ENCODE measurements at places on chromosomes 12 and 14.
A peak's percentile ranks its signal among the peaks of the same experiment; 100 is the strongest.

GRCh38 chr14:90299408-90299807 is 32.3 kb downstream of the NRDE2 start:
- DNase-seq = no peak

GRCh38 chr12:19596434-19597166 is 157.3 kb downstream of the AEBP2 start:
- DNase-seq = no peak

DNA sequence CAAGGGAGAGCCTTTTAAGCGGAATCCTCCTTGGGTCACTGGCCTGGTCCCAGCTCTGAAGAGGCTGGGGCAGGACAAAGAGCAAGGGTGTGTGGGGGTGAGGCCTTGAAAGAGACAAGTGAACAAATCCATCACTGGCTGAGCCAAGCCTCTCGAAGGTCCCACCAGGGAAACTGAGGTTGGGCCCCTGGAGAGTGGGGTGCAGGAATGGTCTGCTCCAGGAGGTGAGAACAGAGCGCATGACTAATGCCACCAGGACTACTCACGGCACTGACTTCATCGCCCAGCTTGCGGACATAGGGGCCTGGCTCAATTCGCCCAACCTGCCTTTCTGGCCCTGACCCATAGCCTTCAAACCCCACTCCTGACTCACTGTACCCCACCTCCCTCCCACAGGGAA is 19.2 kb upstream of the DEGS2 start:
- DNase-seq = no peak

GRCh38 chr12:132393991-132394949 is 64.9 kb upstream of the GALNT9 start:
- no peak for DNase-seq

DNA sequence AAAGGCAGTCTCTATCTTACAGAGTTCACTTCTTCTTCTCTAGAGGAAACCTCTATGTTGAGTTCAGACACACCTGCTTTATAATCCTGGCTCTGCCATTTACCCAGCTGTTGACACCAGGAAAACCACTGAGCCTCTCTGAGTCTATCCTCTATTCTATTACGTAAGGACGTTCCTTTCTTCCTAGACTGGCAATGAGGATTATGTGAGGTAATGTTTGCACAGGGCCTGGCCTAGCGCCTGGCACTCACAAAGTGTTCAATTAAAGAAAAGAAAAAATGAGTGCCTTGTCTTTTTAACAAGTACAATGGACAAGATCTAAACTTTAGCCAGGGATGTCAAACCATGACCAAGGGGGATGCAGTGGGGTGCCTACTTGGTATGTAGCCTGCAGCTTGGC is 641.9 kb upstream of the TBX3 start:
- no peak for DNase-seq

DNA sequence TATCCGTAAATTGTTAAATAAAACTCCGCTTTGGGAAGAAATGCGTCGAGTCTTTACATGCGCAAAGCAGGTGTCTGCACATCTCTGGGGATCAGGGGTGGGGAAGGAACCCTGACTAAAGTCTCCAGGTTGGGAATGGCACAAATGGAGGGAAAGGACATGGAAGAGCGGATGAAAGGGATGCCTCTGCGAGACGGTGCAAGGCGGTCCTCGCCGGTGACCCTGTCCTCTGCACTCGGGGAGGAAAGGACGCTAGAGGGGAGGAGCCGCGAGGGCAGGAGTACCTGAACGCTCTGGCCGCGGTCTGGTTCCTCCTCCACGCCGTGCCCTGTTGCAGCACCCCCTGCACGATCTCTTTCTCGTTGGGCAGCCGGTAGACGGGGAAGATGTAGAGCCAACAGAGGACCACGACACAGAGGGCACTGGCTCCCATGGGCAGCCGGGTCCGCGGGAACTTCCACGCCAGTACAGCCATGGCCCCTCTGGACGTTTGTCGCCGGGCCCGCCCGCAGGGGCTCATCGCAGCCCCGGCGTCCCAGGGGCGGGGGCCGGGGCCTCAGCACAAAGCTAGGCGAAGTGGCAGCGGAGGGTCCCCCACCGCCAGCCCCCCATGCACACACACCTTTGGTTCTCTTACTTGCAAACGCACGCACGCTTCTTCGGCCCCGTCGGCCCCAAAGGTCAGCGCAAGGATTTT is 646 bp downstream of the ST8SIA1 start:
- peak; percentile 13 for DNase-seq

GRCh38 chr12:65720136-65721130 is 103.8 kb upstream of the HMGA2 start:
- no peak for DNase-seq
